Mononuclear cell (primary cell): ENCODE measurements at places on chromosomes 4 and X. TPM values are rescaled to one million over a fixed set of nuclear protein-coding genes. Genes with fewer than 3 reads are reported as not detected.

Gene CFI
- total RNA-seq, result under 0.01 TPM

Gene CSN1S1
- total RNA-seq, result not detected

Gene SLC7A11
- total RNA-seq, result 1.9 TPM

Gene DMP1
- total RNA-seq, result not detected

Gene NWD2
- under 0.01 TPM for total RNA-seq
